CD4-positive, alpha-beta memory T cell (primary cell): ENCODE measurements at places on chromosomes 7 and 10.

DNA sequence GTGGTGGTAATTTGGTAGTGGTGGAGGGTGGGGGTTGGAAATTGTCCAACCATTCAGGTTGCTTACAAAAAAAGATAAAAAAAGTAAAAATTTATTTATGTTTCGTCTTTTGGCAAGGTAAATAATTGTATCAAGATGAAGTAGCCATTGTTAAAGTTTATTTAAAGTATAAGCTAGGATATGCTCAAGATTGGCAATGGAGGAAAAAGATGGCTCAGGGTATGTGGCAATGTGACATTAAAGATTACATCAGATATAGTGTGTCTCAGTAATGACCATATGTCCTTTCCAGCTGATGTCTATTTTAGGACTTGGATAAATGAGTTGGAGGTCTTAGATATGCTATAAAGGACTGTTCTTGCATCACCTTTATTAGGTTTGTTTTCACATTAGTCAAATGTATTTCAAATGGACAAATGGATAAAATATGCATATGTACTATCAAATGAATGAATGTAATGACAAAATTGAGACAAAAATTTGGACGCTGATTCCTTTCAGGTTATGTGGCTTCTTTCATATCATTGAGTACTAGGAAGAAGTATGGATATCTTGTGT, 60.9 kb downstream of the ST7 start:
- no peak for DNase-seq

GRCh38 chr10:3532644-3533043, 252.4 kb downstream of the KLF6 start:
- no peak for DNase-seq

GRCh38 chr10:58740620-58741369, 228.1 kb downstream of the BICC1 start:
- DNase-seq = no peak

GRCh38 chr10:112361951-112362751, 11.8 kb upstream of the ACSL5 start:
- DNase-seq = no peak

DNA sequence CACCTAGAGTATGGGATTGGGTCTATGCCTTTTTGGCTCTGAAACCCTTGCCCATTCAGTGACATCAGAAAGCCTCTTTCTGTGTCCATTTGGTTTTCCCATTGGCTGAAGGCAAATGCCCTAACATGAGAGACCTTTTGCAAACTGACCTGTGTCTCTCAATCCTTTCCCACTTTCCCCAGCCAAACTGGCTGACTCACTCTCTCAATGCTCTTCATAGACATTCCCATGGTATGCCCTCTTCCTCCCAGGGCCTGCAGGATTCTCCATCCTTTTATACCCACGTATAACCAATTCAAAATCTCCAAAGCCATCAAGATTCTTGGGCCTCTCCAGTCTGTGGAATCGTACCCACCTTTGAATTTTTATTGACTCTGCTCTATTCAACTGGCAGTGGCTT, 563.3 kb downstream of the GATA3 start:
- DNase-seq = no peak

DNA sequence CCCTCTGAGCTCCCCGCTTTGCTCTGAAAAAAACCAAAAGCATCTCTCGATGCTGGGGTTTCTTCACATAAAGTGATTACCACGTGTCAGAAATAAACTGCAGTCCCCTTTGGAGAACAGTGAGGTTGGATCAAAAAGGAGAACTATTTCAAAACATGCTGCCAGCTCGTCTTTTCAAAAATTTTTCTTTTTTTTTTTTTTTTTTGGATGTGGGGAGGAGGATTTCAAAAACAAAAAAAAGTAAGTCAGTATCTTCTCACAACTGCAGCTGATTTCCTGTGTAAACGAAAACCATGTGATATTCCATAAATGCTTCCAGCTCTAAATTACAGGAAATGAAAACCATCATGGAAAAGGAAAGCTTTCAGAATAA, 155.0 kb upstream of the LYZL2 start:
- no peak for DNase-seq
